Head of caudate nucleus (tissue), 42 donors: ENCODE measurements at places on chromosomes 16 and 17.

GRCh38 chr16:67445441-67445912 lies 14.6 kb downstream of the HSD11B2 start:
- no peak for DNase-seq

- DNase-seq: peak; percentile 57
These were observed 128.4 kb downstream of the ANKRD11 start for GRCh38 chr16:89361751-89362539.

DNA sequence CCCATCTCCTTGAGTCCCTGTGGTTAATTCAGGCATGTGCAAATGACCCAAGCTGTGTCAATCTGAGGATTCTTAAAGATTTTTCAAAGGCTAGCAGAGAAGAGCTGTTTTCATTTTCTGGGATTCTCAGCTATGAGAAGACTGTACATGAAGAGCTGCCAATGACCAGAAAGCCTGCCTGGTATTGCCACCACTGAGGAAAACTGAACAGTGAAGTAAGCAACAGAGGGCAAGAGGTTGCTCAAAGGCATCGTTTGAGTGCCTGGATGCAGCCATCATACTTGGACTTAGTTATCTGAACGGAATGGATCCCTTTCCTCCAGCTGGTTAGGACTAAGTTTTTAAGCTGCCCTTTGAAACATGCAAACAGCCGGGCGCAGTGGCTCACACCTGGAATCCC lies 38.4 kb downstream of the FAM20A start:
- no peak for DNase-seq

GRCh38 chr17:49483599-49484509 lies 11.2 kb upstream of the NGFR start:
- DNase-seq: no peak

DNA sequence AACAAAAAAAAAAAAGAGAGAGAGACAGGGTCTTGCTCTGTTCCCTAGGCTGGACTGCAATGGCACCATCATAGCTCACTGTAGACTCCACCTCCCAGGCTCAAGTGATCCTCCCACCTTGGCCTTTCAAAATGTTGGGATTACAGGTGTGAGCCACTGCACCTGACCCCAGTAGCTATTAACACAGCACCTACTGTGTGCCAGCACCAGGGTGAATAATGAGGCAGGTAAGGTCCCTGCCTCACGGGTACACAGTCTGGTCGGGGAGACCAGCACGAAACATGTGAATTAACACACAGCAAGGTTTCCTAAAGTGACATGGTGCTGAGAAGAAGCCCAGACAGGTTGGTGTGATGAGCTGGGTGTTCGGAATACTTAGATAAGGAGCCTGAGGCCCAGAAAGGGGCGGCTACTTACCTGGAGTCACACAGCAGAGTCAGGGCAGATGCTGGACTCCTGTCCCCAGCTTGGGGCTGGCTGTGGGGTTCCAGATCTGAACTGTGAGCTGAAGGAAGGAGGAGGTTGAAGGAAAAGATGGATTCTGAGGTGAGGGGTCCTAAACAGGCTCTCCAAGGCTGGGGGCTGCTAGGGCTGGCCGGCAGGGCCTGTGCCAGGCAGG lies 10.5 kb upstream of the FBXL19 start:
- DNase-seq: no peak

- no peak for DNase-seq
These were observed 98.3 kb downstream of the N4BP1 start for GRCh38 chr16:48511716-48512115.
